Fibroblast of skin of right quadriceps (primary cell): ENCODE measurements at places on chromosomes 3 and 15.

DNA sequence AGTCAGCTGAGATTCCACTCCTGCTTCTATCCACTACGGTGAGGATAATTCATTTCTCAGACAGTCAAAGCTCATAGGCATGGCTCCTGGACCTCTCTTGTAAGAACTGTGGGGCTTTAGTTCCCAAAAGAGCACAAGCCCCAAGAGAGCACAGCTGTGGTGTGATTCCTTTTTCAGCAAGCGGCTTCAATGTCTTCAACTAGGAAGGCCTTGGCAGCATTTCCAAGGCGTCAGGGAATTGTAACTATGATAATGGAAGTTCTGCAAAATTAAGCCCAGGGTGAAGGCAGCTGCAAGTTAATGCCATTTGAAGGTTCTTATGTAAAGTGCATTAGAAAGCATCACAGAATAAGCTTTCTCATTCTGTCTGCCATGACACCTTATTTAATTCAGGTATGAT is 657.1 kb downstream of the GRM7 start:
- no peak for DNase-seq

DNA sequence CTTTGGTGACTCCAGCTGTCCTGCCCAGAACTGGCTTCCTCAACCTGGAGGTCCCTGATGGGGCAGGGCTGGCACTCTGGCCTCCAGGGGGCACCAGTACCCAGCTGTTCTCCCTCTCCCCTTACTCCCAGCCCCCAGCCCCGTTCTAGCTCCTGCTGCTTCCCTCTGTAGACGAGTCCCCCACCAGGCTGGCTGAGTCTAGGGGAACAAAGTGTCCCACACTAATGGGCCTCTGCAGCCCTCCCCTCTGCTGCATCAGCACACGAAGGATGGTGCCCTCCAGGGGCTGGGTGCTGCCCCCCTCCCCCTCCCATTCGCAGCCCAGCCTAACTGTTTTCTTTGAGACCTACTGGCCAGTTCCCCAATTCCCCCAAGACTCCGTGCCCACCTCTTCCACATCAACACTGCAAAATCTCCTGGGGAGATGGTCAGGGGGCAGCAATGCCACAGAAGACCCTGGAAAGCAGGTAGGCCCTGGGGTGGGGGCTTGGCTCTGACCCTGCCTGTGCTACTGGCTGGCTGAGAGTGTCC is 4.2 kb downstream of the RHCG start:
- DNase-seq: no peak

GRCh38 chr15:98881526-98882520 is 125.8 kb downstream of the PGPEP1L start:
- peak; percentile 77 for DNase-seq

GRCh38 chr3:277873-278272 is 81.3 kb downstream of the CHL1 start:
- no peak for DNase-seq

GRCh38 chr15:89377842-89378295 is 43.2 kb upstream of the POLG start:
- no peak for DNase-seq

- peak; percentile 60 for DNase-seq
These were observed 251.5 kb upstream of the CBLB start for GRCh38 chr3:106120356-106120755.

GRCh38 chr3:125394406-125394805 is 19.3 kb upstream of the ZNF148 start:
- no peak for DNase-seq

- DNase-seq: no peak
These were observed 60.7 kb downstream of the HHLA2 start for GRCh38 chr3:108357042-108357441.

DNA sequence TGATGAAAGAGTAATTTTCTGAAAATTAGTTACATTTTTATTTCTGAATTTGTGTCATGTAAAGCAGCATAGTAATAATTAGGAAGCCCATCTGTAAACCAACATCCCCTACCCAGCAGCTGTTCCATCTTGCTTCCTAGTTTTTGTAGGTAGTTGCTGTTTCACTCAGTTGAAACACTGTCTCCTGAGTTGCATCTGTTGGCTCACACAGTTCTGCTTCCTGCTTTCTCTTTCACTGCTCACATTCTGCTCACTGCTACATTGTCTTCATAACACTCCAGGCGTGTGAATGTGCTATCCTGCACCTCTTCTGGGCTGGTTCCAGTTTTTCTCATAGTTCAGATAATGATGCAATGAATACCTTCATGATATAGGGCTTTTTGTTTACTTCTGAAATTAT is 123.4 kb downstream of the EPHB1 start:
- DNase-seq: no peak

DNA sequence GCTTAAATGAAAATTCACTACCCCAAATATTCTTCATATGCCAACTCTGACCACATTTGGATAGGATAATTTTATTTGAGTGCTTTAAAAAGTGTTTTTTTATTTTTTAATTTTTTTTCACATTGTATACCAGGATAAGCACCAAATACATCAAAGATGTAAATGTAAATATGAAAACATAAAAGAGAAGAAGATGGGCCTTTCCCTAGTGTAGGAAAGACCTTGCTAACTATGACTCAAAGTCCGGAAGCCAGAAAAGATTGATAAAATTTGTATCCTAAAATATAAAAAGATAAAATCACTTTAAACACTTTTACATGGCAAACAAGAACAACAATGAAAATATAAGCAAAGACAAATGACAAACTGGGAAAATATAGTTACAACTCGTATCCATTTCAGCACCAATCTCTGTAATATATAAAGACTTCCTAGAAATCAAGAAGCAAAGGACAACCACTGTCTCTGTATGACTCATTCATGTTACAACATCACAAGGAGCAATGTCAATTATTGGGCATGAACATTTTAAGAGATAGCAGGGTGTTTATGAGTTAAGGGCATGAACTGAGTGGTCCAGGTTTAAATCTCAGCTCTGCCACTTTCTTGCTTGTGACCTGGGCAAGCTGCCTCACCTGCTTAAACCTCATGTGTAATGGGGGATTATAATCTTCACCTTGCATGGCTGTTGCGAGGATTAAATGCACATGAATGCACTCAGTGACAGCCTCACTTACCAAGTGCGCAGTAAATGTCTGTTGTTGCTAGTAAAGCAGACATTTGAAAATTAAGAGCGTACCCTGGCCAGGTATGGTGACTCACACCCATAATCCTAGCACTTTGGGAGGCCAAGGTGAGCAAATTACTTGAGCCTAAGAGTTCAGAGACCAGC is 25.3 kb upstream of the ARHGEF3 start:
- no peak for DNase-seq

DNA sequence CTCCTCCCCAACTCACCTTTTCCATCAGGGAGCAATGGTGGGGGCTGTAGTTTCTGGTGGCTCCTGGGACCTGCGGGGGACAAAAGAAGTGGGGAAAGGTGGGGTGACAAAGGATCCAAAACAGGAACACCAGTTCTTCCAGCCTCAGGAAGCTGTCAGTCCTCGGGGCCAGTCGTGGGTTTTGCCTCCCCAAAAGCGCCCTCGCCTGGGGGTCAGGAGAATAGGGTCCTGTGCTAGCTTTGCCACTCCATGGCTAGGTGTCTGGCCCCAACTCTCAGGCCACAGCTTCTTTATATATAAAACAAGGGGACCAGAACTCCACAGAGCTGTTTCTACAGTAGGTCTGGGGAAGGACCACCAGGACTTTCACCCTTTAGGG is 4.0 kb downstream of the CCDC9B start:
- no peak for DNase-seq

DNA sequence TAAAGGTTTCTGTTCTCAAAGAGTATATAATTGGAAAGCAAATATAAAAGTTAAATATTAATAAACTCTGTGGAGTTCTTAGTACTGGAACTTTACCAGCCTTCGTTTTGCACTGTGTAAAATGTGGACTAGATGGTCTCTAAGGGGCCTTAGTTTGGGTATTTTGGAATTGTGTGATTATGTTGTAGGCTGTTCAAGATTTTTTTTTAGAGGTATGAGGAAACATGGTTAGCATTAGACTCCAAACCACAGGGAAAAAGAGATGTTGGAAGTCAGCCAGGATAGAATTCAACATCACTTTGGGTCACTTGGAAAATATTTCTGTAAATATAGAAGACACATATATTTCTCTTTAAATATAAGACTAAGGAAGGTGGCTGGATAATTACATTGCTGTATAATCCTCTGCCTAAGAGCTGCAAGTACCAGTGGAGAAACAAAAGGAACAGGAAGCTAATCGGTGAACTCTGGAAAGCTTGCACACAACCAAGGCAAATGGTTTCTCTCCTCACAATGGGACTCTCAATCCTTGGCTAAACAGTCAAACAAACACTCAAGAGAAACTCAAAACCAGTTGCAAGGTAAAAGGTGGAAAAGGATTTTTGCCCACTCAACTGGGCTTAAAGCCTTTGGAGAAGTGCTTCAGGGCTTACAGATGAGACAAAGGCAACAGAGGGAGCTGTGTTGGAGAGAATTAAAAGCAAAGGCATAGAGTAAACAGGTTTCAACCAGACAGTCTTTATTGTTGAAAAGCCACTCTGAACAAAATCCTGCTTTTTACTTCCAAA is 141.7 kb downstream of the NR1D2 start:
- DNase-seq: peak; percentile 82

- peak; percentile 93 for DNase-seq
These were observed 39.9 kb upstream of the MB21D2 start for GRCh38 chr3:192957441-192958021.

DNA sequence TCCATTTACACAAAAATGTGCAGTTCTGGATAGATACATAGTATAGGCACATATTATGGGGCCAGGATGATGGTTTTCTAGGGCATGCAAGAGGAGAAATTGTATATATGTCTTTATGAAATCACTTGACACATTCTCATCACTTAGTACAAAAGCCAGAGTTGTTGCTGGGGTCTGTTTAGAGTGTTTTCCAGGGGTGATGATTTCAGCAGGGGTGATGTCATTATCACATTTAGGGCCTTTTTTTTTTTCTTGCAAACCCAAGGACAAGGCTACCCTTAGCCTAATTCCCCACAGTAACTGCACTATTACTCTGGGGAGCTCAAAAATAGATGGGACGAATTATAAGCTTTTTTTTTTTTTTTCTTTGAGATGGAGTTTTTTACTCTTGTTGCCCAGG is 3.6 kb downstream of the ZNF589 start:
- no peak for DNase-seq

- DNase-seq: peak; percentile 72
These were observed 78.8 kb upstream of the BOC start for GRCh38 chr3:113132571-113132996.

DNA sequence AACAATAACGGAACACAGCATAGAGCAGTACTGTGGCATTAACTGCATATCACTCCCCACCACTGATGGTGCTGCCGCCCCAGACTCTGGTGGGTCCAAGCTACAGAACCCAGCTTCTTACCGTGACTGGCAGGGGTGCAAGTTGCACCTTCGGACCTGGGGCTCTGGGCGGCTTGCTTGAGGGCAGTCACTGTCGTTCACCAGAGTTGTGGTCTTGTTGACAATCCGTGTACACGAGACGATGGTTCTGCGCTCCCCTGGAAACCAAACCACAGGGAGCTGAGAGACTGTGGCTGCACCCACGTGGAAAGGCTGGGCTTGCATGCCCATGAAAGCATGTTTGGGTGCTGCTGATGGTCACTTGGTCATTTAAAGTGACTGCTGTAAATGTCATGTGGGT is 293.0 kb downstream of the ADAMTS17 start:
- no peak for DNase-seq

GRCh38 chr15:80989518-80990478 is at the start of gene MESD:
TSS of gene MESD (minus strand) at chr15:80989819. CDS start at chr15:80989791, 28 bp downstream.
- DNase-seq: peak; percentile 95

- DNase-seq: peak; percentile 85
These were observed 40.1 kb downstream of the CDCP1 start for GRCh38 chr3:45105855-45106671.

GRCh38 chr3:74613060-74613459 is 1.4 kb downstream of the CNTN3 start:
- DNase-seq: peak; percentile 86

- peak; percentile 39 for DNase-seq
These were observed at the start of gene ACTC1 for GRCh38 chr15:34795267-34796081. TSS of gene ACTC1 (minus strand) at chr15:34795549. CDS start at chr15:34794808, 741 bp downstream.

DNA sequence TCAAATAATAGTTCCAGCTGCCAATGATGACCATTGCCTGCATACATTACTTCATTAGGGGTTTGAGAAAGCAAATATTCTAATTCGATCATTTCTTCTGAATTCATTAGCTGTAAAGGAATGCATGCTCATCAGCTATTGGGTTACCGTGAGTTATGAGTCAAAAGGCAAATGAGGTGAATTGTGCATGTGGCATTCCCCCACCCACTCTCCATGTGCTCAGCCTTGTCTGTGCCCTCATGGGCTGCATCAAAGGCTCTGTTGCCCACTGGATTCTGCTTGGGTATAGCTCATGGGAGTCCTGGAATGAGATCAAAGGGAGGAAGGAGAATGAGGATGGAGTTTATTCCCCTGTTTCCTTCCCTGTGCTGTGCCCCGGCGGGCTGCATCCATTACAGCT is 99.3 kb upstream of the CHRNA7 start:
- peak; percentile 28 for DNase-seq

DNA sequence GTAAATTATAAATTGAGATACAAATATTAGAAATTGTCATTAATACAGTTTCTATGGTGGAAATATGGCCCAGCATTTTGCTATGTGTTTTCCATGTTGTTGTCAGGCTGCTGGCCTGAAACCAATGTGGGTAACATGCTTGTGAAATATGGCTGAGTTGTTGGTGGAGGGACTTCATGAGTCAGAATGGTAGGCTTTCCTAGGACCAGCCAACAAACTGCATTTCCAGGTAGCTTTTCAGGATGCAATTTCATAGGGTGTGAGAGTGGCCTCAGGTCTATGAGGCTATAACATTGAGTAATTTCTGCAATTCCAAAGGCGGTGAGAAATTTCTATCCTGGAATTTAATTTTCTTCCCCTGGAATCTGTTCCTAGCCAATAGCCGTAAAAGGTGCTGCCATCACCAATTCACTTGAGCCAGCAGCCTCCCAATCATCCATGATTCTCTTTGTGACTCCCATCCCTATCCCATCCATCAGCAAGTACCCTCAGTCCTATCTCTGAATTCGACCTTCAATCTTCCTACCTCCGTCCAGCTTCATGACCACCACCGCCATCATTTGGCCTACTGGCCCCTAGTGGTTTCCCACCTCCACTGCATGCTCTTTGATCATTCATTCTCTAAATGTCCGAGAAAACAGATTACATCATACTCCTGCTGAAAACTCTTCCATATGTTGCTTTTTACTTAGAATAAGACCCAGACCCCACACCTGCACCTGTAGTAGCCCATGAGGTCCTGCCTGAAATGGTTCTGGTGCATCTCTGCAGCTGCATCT is 276.6 kb upstream of the CFAP20DC start:
- no peak for DNase-seq

- DNase-seq: no peak
These were observed 83.5 kb upstream of the VGLL4 start for GRCh38 chr3:11727207-11727606.

GRCh38 chr3:88509582-88509981 is 359.8 kb downstream of the C3orf38 start:
- no peak for DNase-seq

GRCh38 chr3:72004749-72005292 is 219.9 kb upstream of the PROK2 start:
- DNase-seq: peak; percentile 72

GRCh38 chr3:77489216-77489615 is 449.3 kb downstream of the ROBO2 start:
- DNase-seq: no peak

GRCh38 chr15:33716025-33716424 is 252.3 kb upstream of the CHRM5 start:
- no peak for DNase-seq
